ENCODE measurements at places on chromosomes 2 and 18.

DNA sequence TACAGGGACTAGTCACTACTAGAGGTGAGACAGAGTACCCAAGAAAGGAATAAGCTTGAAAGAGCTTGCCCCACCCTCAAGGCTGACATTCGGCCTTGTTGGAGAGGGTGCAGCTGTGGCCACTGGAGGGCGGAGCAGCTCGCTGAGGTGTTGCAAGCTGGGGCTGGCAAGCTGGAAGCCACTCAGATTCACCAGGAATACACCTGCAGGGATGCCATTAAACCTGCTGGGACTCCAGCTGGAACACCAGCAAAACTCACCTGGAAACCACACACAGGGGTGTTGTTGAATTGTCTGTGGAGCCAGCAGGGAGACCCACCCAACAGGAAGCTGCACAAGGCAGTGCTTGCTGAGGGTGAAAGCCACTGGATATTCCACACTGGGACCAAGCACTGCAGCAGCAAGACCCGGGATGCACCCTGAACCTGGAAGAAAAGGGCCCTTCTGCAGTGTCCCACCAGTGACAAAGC, 26.1 kb downstream of the KCTD18 start:
- no peak for DNase-seq

- DNase-seq: no peak
These were observed 20.3 kb upstream of the LAPTM4A start for GRCh38 chr2:20071397-20072383.

DNA sequence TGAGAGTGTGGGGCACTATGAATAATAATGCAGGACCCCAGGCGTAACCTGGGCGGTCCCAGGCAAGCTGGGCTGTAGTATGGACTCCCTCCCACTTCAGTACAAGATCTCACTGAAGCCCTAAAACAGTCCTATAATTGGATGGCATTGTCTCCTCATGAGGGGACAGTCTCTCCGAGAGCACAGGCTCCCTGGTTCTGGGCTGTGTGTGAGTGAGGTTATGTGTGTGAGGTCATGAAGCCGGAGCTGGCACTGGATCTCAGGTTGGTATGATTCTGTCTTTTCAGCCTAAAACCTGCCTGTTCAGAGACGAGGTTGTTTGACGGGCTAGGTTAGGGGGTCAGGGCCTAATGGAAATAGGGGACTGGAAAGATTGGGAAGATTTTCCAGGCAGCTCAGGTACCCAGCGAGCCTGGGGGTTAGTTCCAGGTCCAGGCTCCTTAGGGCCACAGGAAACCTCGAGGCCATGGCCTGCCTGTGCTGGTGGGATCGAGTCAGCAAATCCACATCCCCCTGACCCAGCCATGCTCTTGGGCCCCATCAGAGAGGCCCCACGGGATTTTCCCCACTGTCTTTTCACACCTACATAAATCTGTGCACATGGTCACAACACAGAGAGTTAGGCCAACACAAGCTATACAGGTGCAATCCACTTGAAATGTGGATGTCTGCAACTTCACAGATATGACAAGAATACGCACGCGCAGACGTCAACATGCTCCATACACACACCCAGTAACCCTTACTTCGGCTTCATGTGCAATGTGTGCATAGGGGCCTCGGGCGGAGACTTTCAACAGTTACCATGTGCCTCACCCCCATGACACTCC, 94.8 kb downstream of the INHBB start:
- DNase-seq: no peak

- DNase-seq: no peak
These were observed 34.6 kb downstream of the COPS7B start for GRCh38 chr2:231820786-231821303.

GRCh38 chr2:228239207-228239906, 57.9 kb upstream of the SPHKAP start:
- DNase-seq: no peak

- DNase-seq: no peak
These were observed 402.3 kb downstream of the TGIF1 start for GRCh38 chr18:3852321-3852720.

- DNase-seq: no peak
These were observed 20.8 kb downstream of the HPCAL1 start for GRCh38 chr2:10323535-10323934.

DNA sequence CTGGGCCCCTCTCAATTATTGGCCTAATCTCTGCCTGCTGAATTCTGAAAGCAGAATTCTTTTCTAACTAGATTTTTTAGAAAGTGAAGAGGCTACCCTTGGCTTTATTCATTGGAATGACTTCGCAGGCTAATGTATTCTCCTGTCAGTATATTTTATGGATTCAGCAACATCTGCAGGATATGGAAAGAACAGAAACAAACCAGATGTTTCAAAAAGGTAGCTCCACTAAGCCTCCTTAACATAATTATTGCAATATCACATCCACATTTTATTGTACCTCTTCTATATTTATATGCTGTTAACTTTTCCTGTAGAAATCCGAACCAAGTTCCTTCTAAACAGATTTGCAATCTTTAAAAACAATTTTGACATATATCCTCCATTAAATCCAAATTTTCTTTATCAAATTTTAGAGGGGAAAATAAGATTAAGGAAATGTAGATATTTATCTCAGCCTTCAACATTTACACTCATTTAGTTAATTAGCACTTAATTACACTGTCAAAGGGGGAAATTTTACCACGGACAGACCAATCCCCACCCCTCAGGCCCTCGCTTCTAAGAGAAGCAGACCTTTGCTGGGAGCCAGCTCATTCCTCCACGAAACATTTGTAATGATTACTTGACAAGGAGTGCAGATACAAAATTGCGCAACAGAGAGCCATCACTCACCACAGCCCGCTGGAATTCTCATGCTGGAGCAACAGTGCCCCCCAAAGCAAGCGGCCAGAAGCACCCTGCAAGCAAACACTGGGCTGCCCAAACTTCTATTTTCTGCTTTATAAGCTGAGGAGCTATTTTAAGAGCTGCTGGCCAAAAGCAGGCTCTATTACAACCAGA, 253.4 kb downstream of the ETAA1 start:
- no peak for DNase-seq

- DNase-seq: no peak
These were observed 209.9 kb downstream of the TMEM182 start for GRCh38 chr2:102971701-102972100.

DNA sequence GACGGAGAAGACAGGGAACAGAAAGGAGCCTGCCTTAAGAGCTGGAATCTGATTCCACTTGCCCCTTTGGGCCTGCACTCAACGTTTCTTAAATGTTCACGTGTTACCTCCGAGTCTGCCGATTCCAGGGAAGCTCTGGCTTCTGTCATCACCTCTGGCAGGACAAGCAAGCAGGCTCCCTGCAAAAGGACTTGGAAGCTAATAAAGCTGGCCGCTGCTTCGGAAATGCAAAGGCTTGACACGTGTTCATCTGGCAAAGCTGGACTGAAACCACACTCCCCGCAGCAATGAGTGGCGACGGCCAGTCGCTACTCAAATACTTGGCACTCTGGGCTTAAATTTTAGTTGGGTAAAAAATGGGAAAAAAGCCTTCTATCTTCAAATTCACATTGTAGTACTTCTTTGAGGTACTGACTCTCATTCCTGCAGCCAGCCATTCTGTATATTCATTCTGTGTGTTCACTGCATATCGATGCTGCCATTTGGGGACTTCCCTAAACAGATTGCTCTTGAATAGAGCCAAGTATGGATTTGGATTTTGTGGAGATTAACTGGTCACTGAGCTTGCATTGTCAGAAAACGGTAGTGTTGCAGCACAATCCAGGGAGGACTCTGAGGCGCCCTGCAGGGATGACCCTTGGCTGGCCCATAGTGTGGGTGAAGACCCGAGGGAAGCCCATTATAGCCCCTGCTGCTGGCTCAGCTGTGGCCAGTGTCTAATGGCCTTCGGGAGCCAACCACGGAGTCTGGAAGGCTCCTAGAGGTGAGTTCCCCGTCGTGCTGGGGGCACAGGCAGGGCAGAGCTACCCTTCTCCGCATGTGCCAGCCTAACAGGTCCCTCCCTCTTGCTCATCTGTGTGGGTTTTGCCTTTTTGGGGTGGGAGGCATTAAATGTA, 231.5 kb downstream of the PRKCE start:
- DNase-seq: no peak

DNA sequence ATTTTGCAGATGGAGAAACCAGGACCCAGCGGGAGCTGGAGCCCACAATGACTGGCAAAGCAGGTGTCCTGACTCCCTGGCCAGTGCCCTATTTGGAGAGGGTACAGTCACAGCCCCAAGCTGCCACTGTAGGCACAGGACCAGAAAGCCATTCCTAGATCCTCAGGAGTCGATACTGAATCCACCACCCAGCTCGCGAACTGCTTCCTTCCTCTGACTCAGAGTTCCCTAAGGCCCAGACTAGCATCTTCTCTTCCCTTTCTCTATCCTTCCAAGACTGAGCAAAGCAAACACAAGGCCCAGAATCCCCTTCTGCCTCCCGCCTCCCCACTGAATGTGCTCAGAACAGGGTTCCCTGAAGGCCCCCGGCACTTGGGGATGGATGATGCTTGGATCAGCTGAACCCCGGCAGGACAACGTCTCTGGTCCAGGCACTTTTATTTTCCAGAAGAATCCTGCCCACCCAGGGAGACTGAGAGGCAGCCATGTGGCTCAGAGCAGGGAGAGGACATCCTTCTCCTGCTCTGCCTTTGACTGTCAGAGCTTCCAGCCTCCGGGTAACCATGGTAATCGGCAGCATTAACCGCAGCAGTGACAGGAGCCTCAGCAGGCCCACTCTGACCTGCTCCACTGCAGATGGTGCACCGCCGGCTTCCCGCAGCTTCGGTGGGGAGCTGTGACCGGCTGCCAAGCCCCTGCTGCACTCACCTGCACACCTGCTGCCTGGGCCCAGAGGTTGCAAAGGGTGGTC, 34.8 kb upstream of the KLHL29 start:
- no peak for DNase-seq

DNA sequence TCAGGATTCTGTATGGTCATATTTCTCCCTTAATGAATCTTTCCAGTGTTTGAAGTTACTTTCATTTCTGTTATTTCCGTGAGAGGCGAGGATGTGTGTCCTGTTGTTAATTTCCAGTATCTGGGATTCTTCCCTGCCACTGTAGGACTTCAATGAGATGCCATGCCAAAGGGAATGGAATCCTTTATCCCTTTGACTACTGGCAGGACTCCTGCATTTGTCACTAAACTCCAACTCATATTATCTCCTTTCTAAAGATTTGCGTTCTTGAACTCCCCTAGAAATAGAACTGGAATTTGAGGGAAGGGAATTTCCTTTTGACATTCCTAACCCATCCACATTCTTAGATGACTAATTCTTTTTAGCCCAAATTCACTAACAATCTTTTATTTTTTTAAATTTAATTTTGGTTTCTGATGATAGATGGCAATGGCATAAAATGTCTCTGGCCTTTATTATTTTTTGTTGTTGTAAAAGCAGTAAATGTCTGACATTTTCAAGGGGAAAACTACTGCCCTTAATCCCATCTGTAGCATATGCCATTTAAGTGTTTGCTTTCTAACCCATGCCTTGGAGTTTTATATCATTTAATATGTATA, 87.8 kb upstream of the EML6 start:
- no peak for DNase-seq

DNA sequence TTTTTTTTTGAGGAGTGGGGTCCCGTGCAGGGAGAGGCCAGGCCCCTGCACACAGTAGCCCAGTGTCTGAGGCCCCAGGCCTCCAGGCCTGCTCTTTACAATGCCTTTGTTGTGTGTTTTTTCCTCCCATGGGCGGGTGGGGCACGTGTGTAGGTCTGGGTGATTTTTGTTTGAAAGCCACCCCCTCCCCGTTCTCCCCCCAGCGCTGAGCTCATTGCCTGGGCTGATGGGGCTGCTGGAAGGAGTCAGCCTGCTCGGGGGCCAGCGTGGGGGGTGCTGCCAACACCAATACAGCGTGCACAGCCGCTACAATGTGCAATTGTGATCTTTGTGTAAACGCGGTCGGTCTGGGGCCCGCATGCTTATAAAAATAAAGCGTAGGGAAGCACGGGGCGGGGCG, 142.7 kb downstream of the DYSF start:
- no peak for DNase-seq

DNA sequence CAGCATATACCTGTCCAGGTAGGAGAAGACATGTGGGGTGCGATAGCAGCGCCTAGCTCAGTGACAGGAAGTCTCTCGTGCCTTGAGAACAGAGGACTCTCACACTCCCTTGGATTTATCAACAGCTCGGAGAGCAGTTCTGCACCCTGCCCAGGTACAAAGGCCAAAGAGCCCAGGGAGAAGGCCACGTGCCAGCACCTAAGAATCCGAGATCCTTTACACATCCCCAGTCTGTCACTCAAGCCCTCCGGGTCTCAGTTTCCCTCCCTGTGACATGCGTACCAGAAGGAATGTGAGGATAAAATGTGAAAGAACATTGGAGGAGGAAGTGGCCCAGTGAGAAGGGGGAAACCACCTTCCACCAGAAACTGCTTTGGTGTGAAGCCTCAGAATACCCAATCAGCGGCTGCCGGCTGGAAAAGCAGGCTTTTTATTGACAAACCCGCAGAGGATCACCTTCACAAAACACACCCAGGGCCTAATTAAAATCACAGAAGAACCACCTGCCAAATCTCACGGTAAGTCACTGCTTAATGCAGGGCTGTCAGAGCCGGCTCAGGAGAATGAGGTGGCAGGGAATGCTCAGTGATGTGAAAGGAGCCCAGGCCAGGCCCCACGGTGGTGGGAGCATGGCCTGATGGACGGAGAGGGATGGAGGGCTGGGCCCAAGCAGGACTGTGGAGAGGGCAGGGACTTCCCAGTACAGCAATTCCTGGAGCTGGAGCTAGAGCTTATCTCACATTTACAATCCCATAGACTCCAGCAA, 66.3 kb downstream of the MYO5B start:
- no peak for DNase-seq

DNA sequence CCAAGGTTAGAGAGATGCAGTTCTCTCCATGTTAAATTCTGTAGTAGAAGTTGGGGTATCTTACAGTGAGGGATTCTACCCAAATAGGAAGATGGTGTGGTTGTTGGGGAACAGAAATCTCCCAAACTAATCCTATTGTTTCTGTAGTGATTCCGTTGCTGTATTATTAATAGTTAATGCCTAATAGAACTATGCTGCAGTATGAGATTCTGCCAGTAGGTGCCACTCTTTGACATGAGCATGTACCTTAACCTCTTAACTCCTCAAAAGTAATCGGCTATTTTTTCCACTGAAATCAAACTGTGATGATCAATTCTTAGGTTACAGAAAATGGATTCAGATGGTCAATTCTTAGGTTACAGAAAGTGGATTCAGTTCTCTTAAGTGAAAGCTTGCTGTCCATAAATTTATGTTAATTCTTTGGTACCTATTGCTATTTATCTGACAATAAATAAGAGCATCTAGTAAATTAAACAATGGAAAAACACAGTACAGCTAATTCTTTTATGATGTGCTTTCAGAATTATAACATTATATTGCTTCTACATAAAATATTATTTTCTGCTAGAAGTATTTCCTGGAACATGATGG, 97.9 kb upstream of the DLX2 start:
- DNase-seq: no peak

DNA sequence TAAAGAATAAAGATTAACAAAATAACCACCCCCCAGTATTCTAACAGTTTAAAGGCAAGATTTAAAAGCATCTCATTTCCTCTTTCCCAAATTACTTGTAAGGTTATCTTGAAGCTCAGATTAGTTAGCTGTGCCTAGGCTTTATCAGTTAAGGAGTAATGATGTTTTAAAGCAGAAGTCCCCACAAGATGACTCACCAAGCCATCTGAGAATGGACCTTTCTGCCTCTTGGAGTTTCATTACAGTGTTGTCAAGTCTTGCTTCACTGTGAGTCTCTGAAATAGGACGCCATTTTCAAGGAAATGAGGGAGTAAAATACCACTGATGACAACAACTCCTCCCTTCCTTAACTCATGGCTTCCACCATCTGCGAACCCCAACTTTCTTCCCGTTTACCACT, 35.9 kb downstream of the ZNF385B start:
- no peak for DNase-seq

Measured in stimulated activated CD8-positive, alpha-beta memory T cell treated with anti-CD3 and anti-CD28 coated beads, Interleukin-15, amount 100 ng/mL, for 24 hours (primary cell).